ENCODE measurements at places on chromosomes 11 and 22. TPM values are rescaled to one million over a fixed set of nuclear protein-coding genes. Genes with fewer than 3 reads are reported as not detected.

GRCh38 chr11:121557348-121557747 lies 104.6 kb upstream of the SORL1-AS1 start:
- DNase-seq, result peak; percentile 96
- H3K4me3 ChIP-seq, result no peak overlapping the region
- H3K27ac ChIP-seq, result peak overlapping the region; percentile 80
- no peaks in the 10 kb centered on the region for H3K27me3 ChIP-seq

Gene KRTAP5-2
- total RNA-seq, result not detected

Gene HBG2
- total RNA-seq, result 4.5 TPM

Gene MRPL40
- 41.2 TPM for total RNA-seq

Gene OR6A2
- total RNA-seq, result not detected

DNA sequence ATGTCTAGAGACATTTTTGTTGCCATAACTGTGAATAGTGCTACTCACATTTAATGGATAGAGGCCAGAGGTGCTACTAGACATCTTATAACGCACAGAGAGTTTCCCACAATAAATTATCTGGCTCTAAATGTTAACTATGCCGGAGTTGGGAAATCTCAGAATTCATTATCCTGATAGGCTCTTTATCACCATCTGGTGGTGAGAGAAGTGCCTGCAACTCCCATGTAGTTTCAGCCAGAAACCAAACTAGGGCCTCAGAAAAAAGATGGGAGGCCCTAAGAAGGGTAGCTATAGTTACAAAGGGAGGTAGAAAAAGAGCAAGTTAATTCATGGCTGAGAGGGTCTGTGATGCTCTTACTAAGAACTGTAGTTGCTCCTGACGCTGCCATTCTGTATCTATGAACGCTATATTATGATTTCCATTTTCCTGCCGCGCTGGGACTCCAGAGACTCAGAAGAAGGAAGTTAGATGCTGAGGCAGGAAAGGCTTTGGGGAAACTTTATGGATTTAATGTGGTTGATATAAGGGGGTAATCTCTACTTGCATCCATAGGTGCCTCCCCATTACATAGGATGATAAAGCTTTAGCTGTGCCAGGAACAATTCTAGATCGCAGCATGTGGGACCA lies 22.9 kb upstream of the MRPL17 start:
- no peaks in the 10 kb centered on the region for H3K27me3 ChIP-seq
- H3K4me3 ChIP-seq, result no peak overlapping the region
- H3K4me1 ChIP-seq, result no peaks in the 10 kb centered on the region
- DNase-seq, result no peak
- H3K27ac ChIP-seq, result no peak overlapping the region

Gene SLC17A6
- not detected for total RNA-seq

DNA sequence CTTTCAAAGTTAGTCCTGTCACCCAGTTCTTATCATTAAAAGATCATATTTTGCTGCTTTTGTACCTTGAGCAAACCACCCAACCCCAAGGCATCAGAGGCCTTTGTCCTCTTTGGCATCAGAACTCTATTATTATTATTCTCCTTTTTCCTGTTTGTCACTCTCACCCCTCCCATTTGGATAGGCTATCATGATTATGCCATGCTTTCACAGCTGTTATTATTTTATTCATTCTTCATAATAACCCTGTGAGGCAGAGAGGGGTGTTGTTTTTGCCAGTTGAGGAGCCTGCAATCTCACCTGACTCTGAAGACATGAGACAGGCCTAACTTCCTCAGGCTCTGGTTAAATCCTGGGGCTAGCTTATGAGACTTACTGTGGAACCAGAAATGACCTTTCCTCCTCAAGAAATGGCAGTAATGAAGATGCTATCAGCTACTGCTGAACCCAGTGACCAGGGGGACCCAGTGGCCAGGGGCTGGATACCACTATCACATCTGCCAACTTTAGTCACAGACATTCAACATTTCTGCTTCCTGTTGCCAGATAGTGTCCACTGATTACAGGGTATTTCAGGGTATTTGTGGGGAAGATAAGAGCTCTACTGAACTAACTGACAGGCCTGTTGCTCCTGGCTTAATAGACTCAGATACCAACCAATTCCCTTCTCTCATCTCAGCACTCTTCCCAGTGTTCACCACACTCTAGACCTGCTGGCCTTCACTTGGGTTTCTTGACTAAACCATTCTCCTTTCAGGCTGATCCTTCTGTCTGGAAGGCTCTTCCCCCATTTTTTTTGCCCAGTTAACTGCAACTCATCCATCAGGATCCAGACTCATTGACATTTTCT lies 11.8 kb upstream of the SWAP70 start:
- no peak overlapping the region for H3K27ac ChIP-seq
- no peak for DNase-seq
- no peaks in the 10 kb centered on the region for H3K27me3 ChIP-seq
- no peaks in the 10 kb centered on the region for H3K4me1 ChIP-seq
- no peak overlapping the region for H3K4me3 ChIP-seq

GRCh38 chr11:130581646-130582045 lies 133.2 kb downstream of the ADAMTS15 start:
- no peak overlapping the region for H3K4me3 ChIP-seq
- H3K27ac ChIP-seq, result no peak overlapping the region
- H3K4me1 ChIP-seq, result no peaks in the 10 kb centered on the region
- no peak for DNase-seq

GRCh38 chr22:31350410-31350863 lies 4.3 kb upstream of the PATZ1 start:
- H3K36me3 ChIP-seq, result no peaks in the 10 kb centered on the region
- H3K4me3 ChIP-seq, result no peak overlapping the region
- H3K27me3 ChIP-seq, result no peaks in the 10 kb centered on the region
- no peak overlapping the region for H3K27ac ChIP-seq
- peaks cover 3% of the 10 kb centered on the region for H3K4me1 ChIP-seq

Gene SCUBE1
- not detected for total RNA-seq

- H3K36me3 ChIP-seq, result no peaks in the 10 kb centered on the region
- no peaks in the 10 kb centered on the region for H3K4me1 ChIP-seq
- H3K27me3 ChIP-seq, result no peaks in the 10 kb centered on the region
- no peak overlapping the region for H3K27ac ChIP-seq
- DNase-seq, result no peak
- H3K4me3 ChIP-seq, result no peak overlapping the region
Observed at GRCh38 chr22:26763633-26764361, 106.4 kb downstream of the MIAT start.

- H3K36me3 ChIP-seq, result no peaks in the 10 kb centered on the region
- peak; percentile 42 for DNase-seq
- peak overlapping the region; percentile 61 for H3K4me3 ChIP-seq
Observed at GRCh38 chr11:9208726-9209501, 56.2 kb downstream of the DENND5A start.

GRCh38 chr11:14422814-14423182 lies 63.8 kb upstream of the RRAS2 start:
- H3K27me3 ChIP-seq, result no peaks in the 10 kb centered on the region
- H3K27ac ChIP-seq, result no peak overlapping the region
- H3K4me1 ChIP-seq, result no peaks in the 10 kb centered on the region
- no peak for DNase-seq
